Stimulated activated CD4-positive, alpha-beta T cell treated with anti-CD3 and anti-CD28 coated beads, Interleukin-12 subunit alpha, Interleukin-12 subunit beta, amount 100 ng/mL, for 24 hours (primary cell): ENCODE measurements at places on chromosomes 1 and 21.

DNA sequence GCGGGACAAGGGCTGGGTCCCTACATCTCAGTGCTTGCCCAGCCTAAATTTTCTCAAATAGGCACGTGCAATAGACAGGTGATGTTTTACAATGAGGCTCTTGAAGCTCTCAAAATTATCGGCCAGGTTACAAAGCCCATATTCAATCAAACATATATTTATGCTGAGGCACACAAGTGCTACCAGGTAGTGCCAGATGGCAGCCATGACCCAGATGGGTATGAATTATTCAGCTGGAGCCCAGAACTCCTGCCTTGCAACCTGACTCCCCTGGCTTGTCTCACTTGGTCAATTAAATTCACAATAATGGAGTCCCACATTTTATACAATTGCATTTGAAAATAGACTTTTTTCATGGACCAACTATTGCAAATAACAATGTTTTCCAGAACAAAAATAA lies 12.3 kb upstream of the ADAM30 start:
- DNase-seq: no peak

DNA sequence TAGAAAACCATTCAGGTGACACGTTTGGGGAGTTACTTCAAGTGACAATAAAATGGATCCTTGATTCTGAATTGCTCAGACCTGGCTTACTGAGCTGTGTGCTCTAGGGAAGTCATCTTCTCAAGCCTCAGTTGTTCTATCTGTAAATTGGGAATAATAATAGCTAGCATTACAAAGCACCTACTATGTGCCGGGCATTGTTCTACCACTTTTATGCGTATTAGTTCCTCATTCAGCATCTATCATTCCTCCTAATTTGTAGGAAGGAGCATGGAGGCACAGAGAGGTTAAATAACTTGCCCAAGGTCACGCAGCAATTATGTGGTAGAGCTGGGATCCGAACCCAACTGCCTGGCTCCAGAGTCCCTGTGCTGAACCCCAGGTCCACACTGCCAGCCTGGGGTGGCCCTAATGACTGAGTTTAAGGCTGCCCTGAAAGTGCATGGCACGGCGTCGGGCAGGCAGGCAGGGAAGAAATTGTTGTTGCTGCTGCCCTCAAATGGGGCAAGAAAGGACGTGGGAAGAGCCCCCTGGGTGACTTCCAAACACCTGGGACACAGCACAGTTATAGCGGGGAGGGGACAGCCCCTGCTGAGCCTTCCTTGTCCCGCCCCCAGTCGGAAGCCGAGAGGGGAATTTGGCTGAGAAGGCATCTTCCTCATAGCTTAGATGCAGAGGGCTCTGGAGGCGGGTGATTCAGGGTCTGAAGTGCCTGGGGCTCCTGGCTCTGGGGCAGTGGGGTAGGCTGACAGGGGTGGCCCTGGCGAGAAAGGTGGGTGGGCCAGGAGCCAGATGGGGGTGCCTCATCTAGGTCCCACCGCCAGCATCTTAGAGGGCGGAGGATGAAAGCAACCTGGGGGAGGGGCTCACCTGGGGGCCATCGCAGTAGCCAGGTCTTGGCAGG lies 86.5 kb upstream of the IFFO2 start:
- DNase-seq: no peak

- DNase-seq: no peak
These were observed 165.7 kb downstream of the HHIPL2 start for GRCh38 chr1:222382171-222382570.

DNA sequence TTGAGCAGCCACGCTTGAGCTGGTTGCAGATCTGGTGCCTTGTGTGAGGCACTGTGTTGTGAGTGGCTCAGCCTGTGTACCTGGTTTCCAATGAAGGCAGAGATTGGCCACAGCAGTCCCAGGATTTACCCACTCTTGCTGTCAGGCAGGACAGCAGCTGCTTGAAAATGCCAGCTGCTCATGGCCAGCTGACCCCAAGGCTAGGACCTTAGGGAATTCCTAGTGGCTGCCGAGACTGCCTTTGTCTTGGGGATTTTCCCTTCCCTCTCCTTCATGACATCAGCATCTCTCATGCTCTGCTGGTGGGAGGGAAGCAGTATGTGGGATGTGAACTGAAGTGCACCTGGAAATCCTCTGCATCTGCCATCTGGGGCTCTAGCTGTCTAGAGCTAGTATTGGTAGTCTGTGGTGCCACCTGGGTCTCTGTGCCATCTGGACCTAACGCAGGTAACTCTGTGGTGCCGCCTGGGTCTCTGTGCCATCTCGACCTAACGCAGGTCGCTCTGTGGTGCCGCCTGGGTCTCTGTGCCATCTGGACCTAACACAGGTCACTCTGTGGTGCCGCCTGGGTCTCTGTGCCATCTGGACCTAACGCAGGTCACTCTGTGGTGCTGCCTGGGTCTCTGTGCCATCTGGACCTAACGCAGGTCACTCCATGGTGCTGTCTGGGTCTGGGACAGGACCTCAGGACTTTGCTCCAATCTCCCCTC lies 3.8 kb upstream of the LRRC47 start:
- no peak for DNase-seq

- no peak for DNase-seq
These were observed 14.2 kb downstream of the SMIM12 start for GRCh38 chr1:34845131-34845901.

- no peak for DNase-seq
These were observed 53.3 kb upstream of the HOOK1 start for GRCh38 chr1:59761443-59761842.

- peak; percentile 37 for DNase-seq
These were observed 544 bp downstream of the ILDR2 start for GRCh38 chr1:166974647-166975345.

- DNase-seq: no peak
These were observed 24.8 kb upstream of the THEM4 start for GRCh38 chr1:151934048-151934493.

DNA sequence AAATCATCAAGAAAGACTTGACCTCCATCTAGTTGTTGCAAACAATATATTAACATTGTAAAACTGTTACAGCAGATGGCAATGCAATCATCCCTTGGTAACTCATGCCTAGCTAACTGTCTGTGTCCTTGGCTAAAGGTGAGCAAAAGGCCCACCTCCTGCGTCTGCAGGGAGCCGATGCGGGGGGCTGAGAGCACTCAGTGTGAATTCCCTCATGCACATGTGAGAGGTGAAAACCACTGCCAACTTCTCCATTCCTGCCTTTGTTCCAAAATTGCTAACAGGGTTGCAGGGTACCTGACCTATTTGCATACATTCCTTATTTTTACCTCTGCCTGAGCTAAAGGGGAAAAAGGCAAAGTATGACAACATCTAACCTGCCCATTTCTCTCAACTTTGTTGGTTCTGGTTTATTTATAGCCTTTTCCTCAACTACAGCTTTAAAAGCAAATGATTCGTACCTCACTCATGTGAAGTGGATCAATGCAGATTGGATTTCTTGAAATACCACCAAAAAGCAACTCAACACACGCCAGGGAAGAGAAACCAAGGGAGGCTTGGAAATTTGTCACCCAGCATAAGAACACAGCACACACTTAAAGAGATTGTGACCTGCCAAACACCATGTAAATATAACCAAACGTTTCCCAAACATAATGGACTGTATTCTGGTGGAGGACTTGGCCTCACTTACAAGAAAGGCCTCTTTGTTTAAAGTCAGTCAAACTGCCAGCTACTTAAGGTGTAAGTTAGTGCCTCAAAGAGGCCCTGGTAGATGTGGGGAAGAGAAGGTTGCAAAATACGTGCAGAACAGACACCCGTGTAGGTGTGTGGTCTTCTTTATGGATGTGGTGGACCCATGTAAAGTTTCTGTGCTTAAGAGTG lies 651.0 kb downstream of the SMYD3 start:
- no peak for DNase-seq

- DNase-seq: no peak
These were observed at the start of gene SERTAD4 for GRCh38 chr1:210232511-210233215. SERTAD4 (plus strand) TSS chr1:210232796; CDS start chr1:210237961, 5,165 bp downstream.

DNA sequence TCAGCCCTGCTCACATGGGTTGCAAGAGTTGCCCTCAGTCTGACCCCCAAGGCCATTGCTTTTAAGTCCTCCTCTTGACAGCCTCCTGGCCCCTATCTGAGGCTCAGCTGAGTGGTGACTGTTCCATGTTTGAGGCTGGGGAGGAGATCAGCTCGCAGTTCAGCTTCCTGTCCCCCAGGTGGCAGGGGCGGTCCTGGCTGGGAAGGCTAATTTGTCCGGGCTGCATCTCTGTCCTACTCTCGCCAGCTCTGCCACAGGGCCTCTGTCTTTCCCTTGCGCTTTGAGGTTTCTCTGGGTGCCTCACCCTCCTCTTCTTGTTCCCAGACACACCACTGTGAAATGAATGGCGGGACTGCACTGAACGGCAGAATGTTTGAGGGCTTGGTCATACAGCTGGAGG lies 157.3 kb downstream of the KCNJ6 start:
- DNase-seq: no peak

DNA sequence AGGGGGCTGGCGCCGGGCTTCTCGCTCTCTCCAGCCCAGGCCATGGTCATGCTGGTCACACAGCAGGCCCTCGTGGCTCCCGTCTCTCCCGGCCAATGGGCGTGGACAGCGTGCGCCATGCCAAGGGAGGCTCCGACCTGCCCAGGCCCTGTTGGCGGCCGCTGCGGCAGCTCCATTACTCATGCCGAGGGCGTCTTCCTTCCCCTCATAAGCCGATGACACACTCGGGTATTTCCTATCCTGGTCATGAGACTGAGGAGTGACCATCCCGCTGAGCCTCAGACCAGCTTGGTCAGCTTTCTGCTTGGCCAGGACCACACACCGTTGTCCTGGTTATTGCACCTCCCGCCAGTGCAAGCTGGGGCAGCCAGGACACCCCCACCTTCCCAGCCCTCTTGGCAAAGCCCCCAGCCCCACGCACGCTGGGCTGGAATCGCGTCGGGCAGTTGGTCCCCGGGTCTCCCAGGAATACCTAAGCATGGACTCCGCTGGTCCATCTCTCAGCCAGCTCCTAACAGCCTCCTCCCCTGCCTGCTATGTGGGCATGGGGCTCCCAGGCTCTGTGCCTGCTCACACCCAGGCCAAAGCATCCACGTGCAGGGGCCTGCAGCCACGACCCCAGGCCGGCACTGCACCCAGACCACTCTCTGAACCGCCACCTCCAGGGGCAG lies 49.8 kb downstream of the ARHGEF16 start:
- DNase-seq: no peak

DNA sequence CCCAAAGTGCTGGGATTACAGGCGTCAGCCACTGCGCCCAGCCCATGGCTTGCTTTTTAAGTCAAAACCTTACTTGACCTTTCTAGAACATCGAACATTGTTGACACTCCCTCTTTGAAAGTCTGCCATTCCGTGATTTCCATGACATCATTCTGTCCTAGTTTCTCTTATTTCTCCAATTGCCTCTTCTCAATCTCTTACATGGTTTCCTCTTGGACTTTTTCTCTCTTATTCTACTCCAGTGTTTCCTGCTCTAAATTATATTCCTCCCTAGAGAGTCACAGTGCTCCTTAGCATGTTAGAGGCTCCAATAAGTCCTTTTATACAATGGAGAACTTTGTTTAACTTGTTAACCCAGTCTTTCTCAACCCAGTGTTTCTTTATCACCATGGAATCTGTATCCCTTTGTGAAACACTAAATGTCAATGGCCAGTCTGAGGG lies 25.5 kb downstream of the JAM2 start:
- DNase-seq: no peak

GRCh38 chr1:212295579-212295978 lies 10.4 kb downstream of the PPP2R5A start:
- no peak for DNase-seq

GRCh38 chr1:197287863-197288262 lies 19.8 kb downstream of the CRB1 start:
- no peak for DNase-seq

DNA sequence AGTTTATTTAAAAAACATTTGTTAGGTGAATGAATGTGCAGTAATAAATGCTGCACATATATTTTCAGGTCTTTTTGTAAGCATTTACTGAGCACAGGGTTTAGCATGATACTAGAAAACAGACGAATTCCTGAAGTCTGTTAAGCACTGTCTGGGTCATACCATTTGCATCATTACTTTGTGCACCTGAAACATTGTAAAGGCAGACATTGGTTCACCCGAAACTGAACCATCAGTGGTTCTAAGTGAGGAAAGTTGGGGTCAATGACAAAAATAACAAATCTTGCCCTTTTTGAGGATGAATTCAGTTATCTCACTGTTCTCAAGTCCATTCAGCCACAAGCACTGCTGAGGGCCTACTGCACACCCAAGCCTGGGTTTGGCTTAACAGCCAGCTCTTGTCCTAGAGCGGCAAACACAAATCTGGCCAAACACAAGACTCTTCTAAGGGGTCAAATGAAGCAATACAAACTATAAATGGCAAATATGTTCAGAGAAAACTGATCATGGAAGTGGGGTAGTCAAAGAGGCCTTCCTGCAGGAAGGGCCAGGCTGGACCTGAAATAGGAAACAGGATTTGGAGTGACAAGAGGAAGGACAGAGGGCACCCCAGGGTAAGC lies 21.8 kb downstream of the TRABD2B start:
- no peak for DNase-seq

- peak; percentile 23 for DNase-seq
These were observed 13.0 kb upstream of the KCNC4 start for GRCh38 chr1:110196917-110197765.

GRCh38 chr1:28521502-28522164 lies 15.8 kb downstream of the RCC1 start:
- DNase-seq: no peak

DNA sequence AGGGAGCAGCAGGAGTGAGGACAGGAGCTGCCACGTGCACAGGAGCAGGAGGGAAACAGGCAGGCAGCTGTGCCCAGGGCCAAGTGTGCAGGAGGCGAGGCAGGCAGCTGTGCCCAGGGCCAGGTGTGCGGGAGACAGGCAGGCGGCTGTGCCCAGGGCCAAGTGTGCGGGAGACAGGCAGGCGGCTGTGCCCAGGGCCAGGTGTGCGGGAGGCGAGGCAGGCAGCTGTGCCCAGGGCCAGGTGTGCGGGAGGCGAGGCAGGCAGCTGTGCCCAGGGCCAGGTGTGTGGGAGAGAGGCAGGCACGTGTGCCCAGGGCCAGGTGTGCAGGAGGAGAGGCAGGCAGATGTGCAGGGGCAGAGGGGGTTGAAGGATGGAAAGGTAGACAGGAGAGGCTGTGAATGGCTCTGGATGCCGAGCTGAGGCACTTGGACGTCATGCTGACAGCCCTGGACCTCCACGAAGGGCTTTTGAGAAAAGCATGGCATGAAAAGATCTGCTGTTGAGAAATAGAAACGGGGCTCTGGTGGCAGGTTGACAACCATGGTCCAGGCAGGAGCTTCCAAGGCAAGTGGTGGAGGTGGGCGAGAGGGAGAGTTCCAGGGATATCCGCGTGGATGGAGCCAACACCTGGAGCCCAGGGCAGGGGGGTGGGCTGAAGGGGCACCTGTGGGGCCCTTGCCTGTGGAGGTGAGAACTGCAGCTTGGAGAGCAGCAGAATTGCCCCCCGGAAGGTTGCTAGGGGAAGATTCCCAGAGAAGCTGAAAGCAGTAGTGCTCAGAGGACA lies 19.1 kb upstream of the NPHP4 start:
- DNase-seq: no peak
